ENCODE measurements at places on chromosomes 16 and 17.
A peak's percentile ranks its signal among the peaks of the same experiment; 100 is the strongest.

- DNase-seq: no peak
Measured at GRCh38 chr17:4490109-4490591, 8.5 kb upstream of the SPNS2 start.

GRCh38 chr17:1077581-1077985, 80.7 kb downstream of the TIMM22 start:
- DNase-seq: peak; percentile 68

- no peak for DNase-seq
Measured at GRCh38 chr17:82231562-82232321, 2.9 kb downstream of the SLC16A3 start.

DNA sequence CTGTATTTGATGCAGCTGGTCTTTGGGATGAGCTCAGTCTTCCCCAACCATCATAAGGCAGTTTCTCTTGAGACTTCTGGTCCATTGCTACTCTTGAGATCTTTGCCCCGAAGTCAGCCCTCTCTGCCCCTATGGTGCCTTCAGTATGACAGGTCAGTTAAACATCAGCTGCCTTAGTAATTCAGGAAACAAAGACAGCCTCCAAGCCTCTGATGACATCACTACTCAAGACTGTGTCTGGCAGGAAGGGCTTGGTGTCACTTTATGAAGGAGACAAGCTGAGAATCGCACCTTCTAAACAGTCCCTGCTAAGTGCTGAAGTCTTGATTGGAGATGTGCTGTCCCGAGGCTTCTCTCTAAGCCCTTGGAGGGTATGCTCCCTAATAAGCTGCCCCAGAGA, 104.9 kb upstream of the TBX2 start:
- no peak for DNase-seq

- no peak for DNase-seq
Measured at GRCh38 chr17:75552425-75553294, 27.2 kb downstream of the LLGL2 start.

DNA sequence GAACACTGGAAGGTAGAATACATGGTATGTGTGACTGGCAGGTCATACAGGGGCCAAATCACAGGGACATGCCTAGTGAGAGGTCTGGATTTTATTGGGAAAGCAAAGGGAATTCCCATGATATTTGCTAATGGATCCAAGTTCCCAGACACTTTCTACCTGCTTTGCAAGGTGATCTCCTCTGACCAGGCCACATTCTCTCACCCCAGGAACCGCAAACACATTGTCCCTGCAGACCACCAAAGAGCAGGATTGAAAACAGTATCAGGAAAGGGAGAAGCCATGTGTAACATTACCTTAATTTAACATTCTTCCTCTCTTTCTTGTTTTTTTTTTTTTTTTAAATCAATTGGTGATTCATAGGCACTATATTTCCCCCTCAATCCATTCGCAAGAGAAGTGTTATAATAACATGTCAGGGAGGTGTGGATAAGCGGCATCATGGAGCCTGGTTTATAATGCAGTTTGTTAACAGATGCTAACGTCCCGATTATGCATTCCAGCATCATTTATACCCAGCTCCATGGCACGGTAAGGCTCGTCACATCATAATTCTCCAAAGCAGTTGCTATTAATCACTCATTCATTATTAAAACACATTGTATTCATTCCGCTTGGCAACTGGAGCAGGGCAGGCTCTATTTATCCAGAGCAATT, 155.1 kb upstream of the CCL2 start:
- no peak for DNase-seq

- DNase-seq: peak; percentile 53
Measured at GRCh38 chr17:50918933-50919296, 52.8 kb upstream of the TOB1 start.

- no peak for DNase-seq
Measured at GRCh38 chr16:2734844-2735515, 15.0 kb upstream of the PRSS27 start.

DNA sequence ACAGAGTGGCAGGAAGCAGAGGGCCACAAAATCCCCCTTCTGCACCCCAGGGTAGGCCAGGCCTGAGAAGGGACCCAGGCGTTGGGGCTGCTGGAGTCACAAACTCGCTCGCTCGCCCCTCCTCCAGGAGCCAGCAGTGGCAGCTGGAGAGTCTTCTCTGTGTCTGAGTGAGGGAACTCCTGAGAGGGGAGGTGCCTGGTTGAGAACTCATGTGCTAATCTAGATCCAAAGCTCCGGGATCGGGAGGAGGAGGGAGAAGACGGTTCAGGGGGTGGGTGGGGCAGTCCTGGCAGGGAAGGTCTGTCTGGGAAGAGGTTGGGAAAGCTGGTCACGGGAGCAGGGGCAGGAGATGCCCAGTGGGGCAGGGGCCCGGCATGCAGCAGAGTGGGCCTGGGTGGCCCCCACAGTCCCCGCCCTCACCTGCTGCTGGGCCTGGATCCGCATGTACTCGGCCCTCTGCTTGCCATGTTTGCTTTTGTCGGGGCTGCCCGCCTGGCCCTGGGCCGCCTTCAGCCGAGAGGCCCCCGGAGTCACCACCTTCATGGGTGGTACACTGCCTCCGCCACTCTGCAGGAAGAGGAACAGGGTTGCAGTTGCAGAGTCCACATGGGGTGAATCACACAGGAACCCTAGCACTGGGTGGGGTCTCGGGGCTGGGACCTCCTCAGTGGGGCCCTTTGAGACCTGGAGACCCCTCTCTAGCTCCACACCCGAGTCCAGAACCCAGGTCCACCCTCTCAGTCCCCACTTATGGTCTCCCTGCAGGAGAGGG, 62.2 kb downstream of the SRCIN1 start:
- DNase-seq: no peak

DNA sequence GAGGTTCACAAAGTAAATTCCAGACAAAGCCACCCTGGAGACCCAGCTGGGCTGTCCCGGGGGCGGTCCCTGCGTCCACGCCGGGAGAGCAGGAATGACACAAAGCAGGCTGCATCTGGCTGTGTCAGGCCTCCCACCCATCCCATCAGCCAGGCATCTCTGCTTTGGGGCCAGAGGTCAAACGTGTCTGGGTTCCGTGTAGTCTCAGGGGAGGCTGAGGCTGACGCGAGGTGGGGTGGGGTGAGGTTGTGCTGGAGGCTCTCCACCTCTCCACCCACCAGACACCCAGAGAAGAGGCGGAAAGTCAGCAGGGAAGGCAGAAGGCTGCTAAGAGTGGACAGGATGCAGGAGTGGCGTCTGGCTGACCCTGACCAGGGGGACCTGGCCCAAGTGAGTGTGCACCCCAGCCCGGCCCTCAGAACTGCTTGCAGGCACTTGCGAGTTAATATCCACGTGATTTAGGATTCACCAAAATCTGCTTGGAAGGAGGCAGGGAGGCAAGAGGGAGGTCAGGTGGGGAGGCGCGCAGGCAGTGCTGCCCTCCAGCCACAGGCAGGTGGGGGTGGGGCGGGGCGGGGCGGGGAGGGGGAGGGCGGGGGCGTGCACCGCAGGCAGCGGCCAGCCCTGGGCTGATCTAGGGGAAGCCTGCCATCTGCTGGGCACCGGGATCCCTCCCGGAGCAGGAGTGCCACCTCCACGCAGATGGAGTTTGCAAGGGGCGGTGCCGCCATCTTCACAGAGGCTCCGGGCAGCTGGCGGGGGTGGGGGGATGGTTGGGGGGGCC, 44.3 kb downstream of the TBC1D16 start:
- peak; percentile 87 for DNase-seq

GRCh38 chr16:13896543-13897182, 23.3 kb upstream of the ERCC4 start:
- no peak for DNase-seq

DNA sequence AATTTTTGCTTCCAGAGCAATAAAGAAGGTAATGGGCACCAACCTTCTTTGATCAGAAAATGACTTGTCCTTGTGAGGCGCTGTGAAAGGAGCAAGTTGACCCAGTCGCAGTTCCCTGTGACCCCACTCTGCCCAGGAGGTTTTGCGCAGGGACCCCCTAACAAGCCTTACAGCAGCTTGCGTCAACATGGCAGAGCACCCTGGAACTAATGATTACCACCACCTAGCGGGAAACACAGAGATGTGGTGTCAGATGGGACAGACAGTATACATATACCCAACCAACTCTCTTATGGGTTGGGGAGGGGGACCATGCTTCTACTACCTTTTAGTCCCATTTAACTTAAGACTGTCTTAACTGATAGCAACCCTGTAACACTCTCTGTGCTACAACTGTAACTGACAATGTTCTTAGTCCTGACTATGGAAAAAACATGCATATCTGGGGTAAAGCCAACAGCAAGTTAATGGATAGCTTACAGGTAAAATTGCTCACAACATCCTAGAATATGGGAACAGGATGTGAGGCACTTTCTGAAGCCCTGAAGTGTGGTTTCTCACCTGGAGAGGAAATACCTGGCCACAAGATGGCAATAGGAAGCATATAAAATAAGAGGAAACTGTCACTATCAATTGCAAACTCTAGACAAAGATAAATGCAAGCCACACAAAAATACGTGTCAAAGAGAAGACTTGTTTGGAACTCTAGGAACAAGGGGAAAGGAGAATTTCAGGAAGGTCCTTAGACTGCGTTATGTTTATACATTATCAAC, 3.0 kb downstream of the KARS1 start:
- no peak for DNase-seq

- peak; percentile 12 for DNase-seq
Measured at GRCh38 chr16:88014252-88014781, 63.1 kb downstream of the BANP start.

DNA sequence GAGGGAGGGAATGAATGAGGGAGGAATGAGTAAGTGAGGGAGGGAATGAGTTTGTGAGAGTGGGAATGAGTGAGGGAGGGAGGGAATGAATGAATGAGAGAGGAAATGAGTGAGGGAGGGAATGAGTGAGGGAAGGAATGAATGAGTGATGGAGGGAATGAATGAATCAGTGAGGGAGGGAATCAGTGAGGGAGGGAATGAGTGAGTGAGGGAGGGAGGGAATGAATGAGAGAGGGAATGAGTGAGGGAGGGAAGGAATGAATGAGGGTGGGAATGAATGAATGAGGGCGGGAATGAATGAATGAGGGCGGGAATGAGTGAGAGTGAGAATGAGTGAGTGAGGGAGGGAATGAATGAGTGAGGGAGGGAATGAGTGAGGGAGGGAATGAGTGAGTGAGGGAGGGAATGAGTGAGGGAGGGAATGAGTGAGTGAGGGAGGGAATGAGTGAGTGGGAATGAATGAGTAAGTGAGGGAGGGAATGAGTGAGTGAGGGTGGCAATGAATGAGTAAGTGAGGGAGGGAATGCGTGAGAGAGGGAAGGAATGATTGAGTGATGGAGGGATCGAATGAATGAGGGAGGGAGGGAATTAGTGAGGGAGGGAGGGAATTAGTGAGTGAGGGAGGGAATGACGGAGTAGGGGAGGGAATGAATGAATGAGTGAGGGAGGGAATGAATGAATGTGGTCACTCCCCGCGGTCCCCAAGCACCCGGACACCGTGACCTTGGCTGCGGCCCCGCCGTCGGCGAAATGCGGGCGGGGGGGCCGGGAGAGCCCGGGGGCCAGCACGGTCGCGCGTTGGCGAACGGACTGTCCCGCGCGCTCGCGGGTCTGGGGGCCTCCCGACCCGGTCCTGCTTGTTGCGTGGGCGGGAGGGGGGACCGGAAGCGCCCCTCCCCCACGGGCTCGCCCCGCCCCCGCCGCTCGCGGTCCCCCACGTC, 1.1 kb upstream of the UBE2I start:
- no peak for DNase-seq

GRCh38 chr16:20901068-20901435, 481 bp downstream of the LYRM1 start:
- DNase-seq: no peak

DNA sequence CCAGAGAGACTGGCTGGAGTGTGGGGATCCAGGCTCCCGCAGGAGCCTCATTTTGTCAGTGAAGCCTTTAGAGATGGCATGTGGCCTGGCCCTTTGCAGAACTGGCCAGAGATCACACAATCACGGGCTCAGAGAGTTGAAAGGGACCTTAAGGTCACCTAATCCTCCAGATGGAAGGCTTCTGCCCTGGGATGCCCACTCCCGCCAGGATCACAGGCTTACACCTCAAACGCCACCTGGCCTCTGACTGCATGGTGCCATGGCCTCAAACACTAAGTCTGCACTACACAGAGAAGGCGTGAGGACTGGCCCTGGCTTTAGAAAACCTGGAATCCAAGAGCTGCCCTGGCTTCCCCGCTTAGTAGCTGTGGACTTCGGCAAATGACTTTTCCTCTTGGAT, 306.8 kb upstream of the CCL2 start:
- DNase-seq: no peak

GRCh38 chr16:30934827-30935557, 11.6 kb downstream of the FBXL19 start:
- DNase-seq: peak; percentile 60

DNA sequence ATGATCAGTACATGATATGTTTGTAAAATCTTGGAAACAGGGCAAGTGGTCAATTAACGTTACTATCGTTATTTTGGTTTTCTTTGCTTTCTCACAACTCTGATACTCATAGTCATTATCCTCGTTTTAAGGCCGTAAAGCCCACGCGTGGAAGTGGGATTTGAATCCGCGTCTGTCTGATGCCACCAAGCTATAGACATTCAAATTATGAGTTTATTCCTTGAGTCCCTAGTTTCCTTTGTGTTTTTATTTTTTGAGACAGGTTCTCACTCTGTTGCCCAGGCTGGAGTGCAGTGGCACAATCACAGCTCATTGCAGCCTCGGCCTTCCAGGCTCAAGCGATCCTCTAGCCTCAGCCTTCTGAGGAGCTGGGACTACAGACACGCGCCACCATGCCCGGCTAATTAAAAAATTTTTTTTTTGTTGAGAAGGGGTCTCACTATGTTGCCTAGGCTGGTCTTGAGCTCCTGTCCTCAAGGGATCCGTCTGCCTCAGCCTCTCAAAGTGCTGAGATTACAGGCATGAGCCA, 1.0 kb downstream of the DCTN5 start:
- no peak for DNase-seq

DNA sequence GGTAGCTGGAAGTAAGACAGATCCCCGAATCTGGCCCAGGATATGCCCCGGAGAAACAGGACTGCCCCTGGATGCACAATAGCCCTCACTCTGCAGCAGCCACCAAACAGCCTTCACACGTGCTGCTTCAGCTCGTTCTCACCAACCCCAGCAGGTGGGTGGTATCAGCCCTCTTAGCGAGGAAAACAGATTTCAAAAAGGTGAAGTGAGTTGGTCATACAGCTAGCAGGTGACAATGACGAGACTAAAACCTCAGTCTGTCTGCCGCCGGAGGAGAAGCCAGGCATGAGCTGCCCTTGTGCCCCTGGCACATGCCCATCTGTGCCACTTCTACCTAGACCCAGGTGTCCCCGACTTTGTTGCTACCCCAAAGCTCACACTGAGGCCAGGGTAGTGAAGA, 92.4 kb downstream of the YPEL2 start:
- no peak for DNase-seq

GRCh38 chr17:75046407-75047289, at the start of the genes ATP5PD and KCTD2:
TSS of gene ATP5PD (minus strand) at chr17:75046969. CDS start at chr17:75042650, 4,319 bp downstream.
TSS of gene KCTD2 (plus strand) at chr17:75047225. CDS start at chr17:75047251, 26 bp downstream.
- DNase-seq: peak; percentile 93

- no peak for DNase-seq
Measured at GRCh38 chr16:79533292-79533691, 67.2 kb downstream of the MAF start.

- no peak for DNase-seq
Measured at GRCh38 chr17:68061512-68062313, 26.2 kb downstream of the KPNA2 start.

DNA sequence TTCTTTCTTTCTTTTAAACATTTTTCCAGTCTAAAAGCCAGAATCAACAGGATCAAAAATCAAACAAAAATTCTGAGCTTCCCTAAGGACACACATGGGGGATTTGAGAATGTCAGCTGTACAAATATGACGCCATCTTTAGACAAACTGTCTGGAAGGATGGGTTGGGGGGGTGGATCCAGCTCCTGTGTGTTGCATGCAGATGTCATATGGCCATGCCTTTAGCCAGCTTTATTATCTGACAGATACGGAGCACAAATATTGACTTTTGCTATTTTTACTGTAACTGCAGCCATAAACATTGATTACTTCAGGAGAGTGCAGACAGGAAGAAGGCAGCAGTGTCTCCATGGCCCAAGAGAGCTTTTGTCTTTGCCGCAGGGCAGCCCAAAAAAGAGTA, 279.4 kb upstream of the ELAC2 start:
- no peak for DNase-seq
